Stimulated activated CD4-positive, alpha-beta T cell treated with anti-CD3 and anti-CD28 coated beads, Interleukin-15, amount 100 ng/mL, for 1 hour (primary cell): ENCODE measurements at places on chromosomes 3 and 15.

DNA sequence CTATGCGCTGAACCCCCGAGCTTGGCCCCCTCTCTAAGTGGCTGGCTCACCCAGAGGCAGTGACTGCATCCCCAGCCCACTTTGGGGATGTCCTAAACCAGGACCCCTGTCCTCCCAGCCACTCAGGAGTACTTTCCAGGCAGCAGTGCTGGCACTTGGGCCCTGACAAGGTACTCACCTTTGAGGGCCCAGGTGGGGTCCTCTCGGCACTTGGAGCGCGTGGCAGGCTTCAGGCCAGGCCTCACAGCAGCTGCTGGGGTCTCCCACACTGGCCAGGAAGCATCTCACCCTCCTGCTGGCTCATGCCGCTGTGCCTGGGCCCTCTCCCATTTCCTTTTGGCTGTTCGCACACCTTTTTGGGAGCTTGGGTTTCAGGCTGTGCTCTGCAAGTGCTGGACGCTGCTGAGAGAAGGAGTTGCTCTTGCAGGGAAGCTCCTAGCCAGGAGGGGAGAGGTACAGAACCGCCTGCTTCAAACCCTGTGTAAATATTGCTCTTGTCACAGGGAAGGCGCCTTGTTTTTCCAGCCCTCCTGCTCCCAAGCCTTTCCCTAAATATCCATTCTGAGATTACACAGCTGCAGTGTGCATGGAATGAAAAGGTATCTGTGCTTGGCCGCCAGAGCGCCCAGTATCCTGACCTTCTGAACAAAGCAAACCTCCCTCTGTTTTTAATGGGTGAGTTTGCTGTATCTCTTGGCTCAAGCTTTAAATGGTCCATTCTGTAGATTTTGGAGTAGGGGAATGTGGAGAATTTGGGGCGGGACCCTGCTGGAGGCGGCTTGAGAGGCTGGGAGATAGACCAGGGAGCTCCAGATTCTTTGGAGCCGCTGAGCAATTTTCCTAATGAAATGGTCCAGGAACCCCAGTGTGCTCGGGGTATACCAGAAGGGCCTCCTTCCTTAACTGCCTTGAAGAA lies 45.6 kb downstream of the DNASE1L3 start:
- DNase-seq = no peak

- no peak for DNase-seq
Observed at GRCh38 chr3:57206423-57206822, 6.6 kb upstream of the HESX1 start.

GRCh38 chr3:53069422-53070068 lies 23.7 kb upstream of the SFMBT1 start:
- DNase-seq = no peak

- no peak for DNase-seq
Observed at GRCh38 chr3:174440253-174440701, 418.9 kb upstream of the NAALADL2 start.

- no peak for DNase-seq
Observed at GRCh38 chr3:155556531-155556930, 188.3 kb downstream of the PLCH1 start.

DNA sequence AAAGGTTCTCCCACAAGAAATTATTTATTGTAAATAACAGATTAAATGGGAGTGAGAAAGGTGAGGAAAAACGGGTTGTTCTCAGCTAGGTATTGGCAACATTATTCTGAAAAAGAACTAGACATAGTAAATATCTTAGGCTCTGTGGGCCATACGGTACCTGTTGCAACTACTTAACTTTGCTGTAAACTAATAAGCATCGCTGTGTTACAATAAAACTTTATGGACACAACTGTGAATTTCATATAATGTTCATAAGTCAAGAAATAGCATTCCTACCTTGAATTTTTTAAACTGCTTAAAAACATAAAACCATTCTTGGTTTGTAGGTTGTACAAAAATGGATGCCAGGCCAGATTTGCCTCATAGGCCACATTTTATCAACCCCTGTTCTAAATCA lies 183.9 kb downstream of the TBC1D5 start:
- no peak for DNase-seq

DNA sequence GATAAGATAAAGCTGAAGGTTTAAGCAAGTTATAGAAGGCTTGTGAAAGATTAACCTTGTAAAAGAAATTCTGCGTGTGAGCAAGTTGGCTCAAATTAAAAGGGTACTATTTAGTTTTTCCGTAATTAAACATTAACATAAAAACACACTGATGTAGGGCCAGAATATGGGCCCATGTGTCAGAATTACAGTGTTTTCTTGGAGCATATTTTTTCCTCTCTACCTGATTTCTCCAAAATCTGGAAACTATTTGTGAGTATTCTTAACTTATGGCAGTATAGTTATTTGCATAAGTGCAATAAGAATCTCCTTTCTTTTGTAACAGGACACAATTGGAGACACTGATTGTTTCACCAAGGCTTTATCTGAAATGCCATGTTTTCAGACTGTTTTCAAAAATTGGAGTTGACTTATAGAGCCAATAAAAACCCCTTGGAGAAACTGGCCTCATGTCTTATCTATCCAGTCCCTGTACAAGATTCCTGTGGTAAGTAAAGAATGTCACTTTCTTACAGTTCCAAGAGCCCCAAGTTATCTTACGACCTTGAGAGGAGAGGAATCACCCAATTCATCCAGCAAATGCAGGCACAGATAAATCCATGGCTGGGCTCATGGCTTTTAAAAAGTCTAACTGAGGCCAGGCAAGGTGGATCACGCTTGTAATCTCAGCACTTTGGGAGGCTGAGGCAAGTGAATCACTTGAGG lies 47.8 kb upstream of the P2RY1 start:
- no peak for DNase-seq

DNA sequence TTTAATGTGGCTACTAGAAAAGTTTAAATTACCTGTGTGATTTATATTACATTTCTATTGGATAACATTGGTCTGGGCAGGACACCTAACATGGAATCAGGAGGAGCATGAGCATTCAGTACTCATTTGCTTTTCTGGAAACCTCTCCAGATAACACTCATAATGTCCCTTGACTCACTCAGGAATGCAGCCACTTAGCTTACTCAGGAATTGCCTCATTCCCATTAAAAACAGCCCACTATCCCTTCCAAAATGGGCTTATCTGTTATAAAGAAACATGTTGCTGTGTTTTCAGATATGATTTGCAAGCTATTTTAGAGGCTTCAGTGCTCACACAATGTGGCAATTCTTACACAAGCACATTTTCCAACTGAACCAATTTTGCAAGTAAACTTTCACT lies 17.1 kb downstream of the GBE1 start:
- DNase-seq = no peak

DNA sequence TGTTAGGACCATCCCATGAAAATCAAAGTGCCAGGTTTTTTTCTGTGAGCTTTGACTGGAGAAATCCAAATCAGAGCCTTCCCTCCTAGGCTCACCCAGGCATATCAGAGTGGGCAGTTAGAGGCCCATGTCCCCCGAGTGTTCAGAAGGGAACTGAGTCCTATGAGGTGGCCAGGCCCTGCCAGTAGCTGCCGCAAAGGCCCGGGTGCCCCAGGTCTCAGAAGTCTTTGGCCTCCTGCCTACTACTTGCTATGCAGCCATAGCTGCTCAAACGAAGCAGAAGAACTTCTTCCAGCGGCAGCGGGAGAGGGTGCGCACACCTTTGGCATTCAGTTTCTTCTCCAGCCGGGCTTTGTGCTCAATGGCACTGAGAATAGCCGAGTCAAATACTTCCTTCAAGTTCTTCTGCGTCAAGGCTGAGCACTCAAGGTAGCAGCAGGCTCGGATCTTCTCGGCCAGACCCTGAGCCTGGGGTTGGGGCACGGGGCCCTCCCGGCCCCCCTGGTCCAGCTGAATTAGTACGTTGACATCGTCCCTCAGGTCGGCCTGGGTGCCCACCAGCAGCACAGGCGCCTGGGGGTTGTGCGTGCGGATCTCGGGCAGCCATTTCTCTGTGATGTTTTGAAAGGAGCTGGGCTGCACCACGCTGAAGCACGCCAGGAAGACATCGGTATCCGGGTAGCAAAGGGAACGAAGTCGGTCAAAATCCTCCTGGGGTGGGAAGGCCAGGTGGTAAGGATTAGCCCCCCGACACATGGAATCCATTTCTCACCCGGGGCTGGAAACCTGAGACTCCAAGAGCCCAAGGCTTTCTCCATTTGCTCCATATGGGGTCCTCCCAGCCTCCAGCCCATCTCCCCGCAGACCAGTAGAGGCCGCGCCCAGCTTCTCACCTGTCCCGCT lies 992 bp downstream of the RHOV start:
- no peak for DNase-seq

DNA sequence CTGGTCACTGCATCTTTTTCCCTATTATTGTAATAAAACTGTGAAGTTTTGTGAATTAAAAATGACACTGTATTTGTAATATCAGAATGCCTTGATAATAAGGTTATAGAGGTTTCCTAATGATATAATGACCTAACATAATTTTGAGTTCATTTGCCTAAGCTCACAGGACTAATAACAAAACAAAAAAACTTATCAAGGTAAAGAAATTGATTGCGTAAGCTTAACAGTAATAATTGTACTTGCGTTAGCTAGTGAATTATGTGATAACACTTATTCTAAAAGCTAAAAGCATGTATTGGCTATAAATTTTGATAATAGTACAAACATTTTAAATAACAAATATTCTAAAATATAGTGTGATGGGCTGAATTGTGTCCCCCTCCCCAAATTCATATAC lies 112.6 kb downstream of the LEKR1 start:
- DNase-seq = no peak

GRCh38 chr15:57756466-57756865 lies 50.0 kb downstream of the POLR2M start:
- DNase-seq = no peak

DNA sequence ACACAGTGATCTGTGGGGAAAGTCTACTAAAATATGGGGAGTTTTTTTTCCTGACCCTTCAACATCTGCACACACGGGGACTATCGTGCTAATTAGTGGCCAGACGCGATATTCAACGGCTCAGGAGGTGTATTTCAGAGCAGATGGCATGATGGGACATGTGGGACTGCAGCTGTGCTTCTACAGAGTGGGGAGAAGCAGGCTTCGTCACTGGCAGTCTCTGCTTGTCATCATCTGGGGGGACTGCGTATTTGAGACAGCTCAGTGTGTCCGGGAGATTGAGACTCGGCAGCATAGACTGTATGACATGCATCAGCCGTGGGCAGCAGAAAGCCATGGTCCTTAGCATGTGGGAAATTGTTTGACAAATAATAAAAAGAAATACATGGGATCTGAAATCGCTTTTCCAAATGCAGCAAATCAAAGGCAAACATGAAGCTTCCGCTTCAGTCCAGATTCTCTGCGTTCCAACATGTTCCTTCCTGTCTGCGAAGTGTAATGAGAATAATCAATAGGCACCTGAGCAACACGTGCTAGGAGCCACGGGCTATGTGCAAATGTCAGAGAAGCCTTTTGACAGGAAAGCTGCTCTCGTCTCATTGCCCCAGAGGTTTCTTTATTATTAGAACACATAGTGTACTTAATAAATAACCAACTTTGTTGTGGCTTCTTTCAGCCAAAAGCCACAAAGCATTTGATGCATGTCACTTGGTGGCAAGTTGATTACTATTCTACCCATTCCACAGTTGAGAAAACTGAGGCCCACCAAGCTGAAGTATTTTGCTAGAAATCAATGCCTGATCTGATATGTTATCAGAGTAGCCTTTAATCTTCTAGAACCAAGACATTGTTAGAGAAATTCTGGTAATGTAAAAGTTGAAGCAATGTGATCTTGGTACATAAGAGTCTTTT lies 276.3 kb downstream of the RYR3 start:
- DNase-seq = no peak

DNA sequence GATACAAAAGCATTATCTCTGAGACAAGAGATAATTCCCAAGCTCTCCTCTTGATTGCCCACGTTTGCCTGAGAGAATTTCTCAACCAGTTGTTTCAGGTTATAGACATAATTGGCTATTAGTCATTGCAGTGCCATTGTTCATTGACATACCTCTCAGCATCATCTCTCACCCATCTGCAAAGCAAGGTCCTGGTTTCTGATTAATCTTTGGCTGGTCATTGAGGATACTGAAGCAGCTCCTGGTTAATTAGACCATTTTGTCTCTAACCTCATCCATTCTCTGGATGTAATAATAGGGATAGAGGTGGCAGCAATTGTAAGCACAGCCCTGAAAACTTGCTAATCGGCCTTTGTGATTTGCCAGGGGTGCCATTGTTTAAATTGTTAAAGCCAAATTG lies 104.2 kb downstream of the CNTN6 start:
- no peak for DNase-seq

- DNase-seq = no peak
Observed at GRCh38 chr15:98694161-98694560, 45.8 kb downstream of the IGF1R start.

DNA sequence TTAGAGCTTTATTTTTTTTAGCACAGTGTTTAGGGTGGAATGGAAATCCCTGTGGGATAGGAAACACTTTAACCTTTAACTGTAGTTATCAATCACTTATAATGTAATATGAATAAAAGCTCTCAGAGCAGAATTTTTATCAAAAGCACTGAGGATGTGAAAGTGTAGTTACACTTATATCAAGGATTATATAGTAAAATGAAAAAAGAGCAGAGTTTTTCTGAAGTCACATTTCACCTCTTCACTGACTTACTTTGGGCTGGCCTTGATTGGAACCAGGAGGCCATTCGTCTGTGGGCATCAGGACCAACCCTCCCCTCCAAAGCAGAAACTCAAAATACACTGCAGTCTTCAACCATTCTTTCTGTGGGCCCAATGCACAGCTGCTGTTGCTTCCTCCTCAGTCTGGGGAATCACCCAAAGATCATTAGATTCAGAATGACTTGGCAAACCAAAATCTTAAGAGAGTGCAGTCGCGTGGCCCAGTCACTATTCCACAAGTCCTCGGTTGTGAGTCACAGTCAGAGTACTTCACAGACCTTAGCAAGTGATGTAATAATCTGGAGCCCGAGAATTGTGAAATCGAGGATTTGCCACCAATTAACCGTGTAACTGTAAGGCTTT lies 132.6 kb upstream of the COL8A1 start:
- DNase-seq = no peak

GRCh38 chr3:35932995-35933394 lies 293.7 kb downstream of the ARPP21 start:
- DNase-seq = no peak

- no peak for DNase-seq
Observed at GRCh38 chr3:160296591-160296990, 71.4 kb downstream of the C3orf80 start.

DNA sequence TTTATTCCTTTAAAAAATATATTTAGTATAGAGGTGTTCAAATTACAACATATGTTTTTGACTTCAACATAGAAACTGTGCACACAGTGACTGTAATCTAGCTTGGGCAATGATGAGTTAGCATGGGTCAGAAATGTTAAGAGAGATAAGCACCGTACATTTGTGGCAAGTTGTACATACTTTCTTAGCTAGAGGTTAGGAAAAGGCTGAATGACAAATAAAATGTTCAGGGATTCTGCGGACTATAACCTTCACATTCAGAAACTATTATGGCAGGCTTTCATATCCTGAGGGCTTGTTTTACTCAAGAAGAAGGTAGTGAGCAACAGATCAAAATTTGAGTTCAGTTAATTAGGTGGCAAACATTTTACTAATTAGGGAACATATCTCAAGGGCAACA lies 379.7 kb upstream of the EPHA6 start:
- DNase-seq = no peak

DNA sequence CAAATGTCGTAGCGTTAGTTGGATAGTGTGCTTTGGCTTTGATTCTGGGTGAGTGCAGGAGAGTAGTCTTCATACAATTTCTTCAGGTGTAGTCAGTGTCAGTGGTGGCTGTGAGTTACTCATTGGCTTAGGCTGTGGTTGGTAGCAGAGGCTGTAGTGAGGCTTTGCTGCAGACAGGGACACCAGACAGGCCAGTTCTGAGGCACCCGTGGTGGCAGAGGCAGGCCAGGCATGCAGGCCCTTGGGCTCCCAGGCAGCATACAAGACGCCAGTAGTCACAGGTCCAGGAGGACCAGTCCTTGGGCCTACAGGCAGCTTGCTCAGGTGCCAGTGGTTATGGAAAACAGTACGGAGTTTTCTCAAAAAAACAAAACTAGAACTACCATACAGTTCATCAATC lies 61.3 kb downstream of the DMXL2 start:
- DNase-seq = no peak
